Tibial nerve (tissue), 4 donors: ENCODE measurements at places on chromosomes 7 and 10. TPM values are rescaled to one million over a fixed set of nuclear protein-coding genes. Genes with fewer than 3 reads are reported as not detected.

The CLRN3 gene
- not detected for total RNA-seq

The ZNF117 gene
- 22.2 TPM for total RNA-seq

The OPN1SW gene
- total RNA-seq = not detected

DNA sequence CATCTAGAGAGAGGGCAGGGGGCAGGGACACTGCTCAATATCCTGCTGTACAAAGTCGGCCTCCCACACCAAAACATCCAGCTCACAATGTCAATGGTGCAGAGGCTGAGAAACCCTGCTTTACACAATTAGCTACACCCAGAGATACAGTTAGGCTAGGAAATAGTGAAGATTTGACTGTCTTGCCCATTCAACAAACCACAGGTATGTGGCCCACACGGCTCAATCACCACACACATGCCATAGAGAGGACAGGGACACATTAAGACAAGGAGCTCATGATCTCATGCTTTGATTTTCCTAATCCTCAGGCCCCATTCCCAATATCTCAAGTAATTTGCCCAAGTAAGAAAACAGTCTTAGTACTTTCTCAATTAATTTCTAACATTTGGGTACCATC, 110.4 kb downstream of the OSBPL3 start:
- H3K4me3 ChIP-seq = no peak overlapping the region
- DNase-seq = no peak
- no peaks in the 10 kb centered on the region for H3K4me1 ChIP-seq
- no peaks in the 10 kb centered on the region for H3K27me3 ChIP-seq
- no peak overlapping the region for H3K27ac ChIP-seq
- H3K36me3 ChIP-seq = no peaks in the 10 kb centered on the region

The HOXA3 gene
- 7.0 TPM for total RNA-seq

The ANKRD61 gene
- 0.63 TPM for total RNA-seq

GRCh38 chr7:135980012-135980551, 2.9 kb upstream of the MTPN start:
- no peak for DNase-seq
- H3K27me3 ChIP-seq = no peaks in the 10 kb centered on the region
- H3K36me3 ChIP-seq = no peaks in the 10 kb centered on the region

The GATA3 gene
- not detected for total RNA-seq

GRCh38 chr10:122245136-122245535, 26.0 kb upstream of the BTBD16 start:
- H3K27me3 ChIP-seq = no peaks in the 10 kb centered on the region
- DNase-seq = no peak
- no peak overlapping the region for H3K27ac ChIP-seq

- no peaks in the 10 kb centered on the region for H3K36me3 ChIP-seq
- no peaks in the 10 kb centered on the region for H3K27me3 ChIP-seq
- H3K27ac ChIP-seq = no peak overlapping the region
- no peaks in the 10 kb centered on the region for H3K4me1 ChIP-seq
- DNase-seq = no peak
Observed at GRCh38 chr10:69051303-69051702, 36.6 kb upstream of the SRGN start.

The AKR1D1 gene
- not detected for total RNA-seq

DNA sequence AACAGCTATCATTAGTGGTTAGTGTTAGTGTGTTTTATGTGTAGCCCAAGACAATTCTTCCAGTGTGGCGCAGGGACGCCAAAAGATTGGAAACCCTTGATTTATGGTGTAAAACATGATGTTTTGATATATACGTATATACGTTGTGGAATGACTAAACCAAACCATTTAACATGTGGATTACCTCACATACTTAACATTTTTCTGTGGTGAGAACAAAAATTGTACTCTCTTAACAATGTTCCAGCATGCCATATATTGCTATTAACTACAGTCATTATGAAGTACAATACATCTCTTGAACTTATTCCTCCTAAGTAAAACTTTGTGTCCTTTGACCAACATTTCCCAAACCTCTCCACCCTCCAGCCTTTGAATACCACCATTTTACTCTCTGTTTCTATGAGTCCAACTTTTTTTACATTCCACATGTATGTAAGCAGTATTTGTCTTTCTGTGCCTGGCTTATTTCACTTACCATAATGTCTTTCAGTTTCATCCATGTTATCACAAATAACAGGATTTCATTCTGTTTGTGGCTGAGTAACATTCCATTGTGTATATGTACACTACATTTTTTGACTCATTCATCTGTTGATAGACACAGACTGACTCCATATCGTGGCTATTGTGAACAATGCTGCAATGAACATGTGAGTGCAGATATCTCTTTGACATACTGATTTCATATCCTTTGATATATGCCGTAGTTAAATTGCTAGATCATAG, 42.2 kb upstream of the MAGI2 start:
- H3K4me3 ChIP-seq = no peak overlapping the region
- no peaks in the 10 kb centered on the region for H3K4me1 ChIP-seq
- no peaks in the 10 kb centered on the region for H3K27me3 ChIP-seq
- H3K36me3 ChIP-seq = no peaks in the 10 kb centered on the region

DNA sequence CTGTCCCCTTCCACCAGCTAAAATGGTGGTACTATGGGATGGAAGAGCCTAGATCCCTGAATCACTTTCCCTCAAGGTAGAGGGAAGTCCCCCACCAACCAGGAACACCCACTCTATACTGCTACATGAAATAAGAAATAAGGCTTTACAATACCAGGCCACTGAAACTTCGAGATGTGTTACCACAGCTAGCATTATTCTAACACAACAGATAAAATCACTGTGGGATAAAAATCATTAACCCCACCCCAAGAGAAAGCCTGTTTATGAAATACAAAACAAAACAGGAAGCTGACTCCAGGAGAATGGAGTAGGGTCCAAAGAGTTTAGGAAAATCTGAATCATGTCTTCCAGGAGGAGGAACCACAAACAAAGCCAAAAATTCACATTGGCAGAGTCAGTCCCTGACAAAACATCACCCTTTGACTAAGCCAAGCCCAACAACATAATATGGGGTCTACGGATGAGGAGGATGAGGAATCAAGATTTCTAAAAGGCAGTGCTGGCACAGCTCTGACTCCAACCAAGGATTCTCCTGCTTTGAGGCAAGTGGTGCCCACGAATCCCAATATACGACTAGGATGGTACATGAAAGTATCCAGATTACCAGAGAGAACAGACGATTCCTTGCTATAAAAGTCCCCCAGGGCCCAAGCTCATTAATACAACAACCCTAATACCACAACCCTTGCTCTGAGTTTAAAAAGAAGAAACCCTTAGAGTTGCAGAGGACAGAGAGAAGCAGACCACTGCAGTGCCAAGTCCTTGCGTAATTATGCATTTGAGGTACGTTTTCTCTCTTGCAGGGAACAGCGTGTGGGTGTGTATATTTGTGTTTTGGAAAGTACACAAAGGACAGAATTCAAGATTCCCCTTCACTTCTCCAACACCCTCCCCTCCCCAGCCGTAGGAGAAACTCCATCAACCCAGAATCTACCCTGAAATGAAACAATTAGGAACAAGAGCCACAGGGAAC, 23.7 kb downstream of the XPNPEP1 start:
- DNase-seq = peak; percentile 71
- H3K4me3 ChIP-seq = no peak overlapping the region
- peaks cover 35% of the 10 kb centered on the region for H3K4me1 ChIP-seq
- H3K27me3 ChIP-seq = no peaks in the 10 kb centered on the region
- H3K27ac ChIP-seq = peak overlapping the region; percentile 86

DNA sequence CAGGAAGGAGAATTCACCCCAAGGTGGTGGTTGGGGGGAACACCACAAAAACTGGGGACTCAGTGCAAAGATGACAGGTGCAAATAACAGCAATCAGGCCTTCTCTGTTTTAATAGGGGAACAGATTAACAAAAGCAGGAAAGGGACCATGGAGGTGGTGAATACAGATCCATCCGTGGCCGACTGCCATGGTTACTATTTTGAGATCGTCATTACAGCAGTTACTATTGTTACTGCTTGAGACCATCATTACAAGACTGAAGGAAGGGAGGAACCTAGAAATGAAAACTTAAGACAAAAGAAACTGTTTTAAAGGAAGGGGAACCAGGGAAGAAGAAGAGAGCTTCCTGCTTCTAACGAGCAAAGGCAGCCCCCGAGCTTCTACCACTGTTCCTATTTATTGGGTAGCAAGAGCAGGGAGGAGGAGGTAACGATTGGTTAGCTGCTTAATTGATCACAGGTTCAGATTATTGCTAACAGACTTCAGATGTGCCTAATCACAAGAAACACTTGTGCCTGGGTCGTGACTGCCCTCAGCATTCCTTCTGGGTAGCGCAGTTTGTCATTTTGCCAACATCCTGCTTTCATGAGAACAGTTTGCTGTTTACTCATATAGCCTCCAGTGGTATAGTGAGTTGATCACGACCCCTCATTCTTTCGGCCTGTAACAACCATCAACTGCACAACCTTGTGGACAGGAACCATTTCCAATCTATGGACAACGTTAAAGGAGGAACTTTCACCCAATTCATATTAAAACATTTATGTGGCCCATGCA, 216.3 kb downstream of the CHCHD3 start:
- H3K36me3 ChIP-seq = peaks cover 6% of the 10 kb centered on the region
- no peak overlapping the region for H3K27ac ChIP-seq
- no peaks in the 10 kb centered on the region for H3K4me1 ChIP-seq
- H3K4me3 ChIP-seq = no peak overlapping the region

The CDC14C gene
- not detected for total RNA-seq

- no peaks in the 10 kb centered on the region for H3K36me3 ChIP-seq
- H3K27me3 ChIP-seq = no peaks in the 10 kb centered on the region
Observed at GRCh38 chr7:9488555-9488954, 1055.1 kb downstream of the NXPH1 start.

DNA sequence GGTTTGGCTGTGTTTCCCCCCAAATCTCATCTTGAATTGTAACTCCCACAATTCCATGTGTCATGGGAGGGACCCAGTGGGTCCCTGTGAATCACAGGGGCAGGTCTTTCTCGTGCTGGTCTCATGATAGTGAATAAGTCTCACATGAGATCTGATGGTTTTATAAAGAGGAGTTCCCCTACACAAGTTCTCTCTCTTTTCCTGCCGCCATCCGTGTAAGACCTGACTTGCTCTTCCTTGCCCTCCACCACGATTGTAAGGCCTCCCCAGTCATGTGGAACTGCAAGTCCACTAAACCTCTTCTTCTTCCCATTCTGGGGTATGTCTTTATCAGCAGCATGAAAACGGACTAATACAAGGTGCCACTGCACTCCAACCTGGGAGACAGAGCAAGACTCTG, 329.2 kb downstream of the TNS3 start:
- DNase-seq = no peak
- no peaks in the 10 kb centered on the region for H3K36me3 ChIP-seq
- no peaks in the 10 kb centered on the region for H3K4me1 ChIP-seq
- no peak overlapping the region for H3K27ac ChIP-seq
- H3K4me3 ChIP-seq = no peak overlapping the region

- H3K27ac ChIP-seq = no peak overlapping the region
- H3K4me1 ChIP-seq = no peaks in the 10 kb centered on the region
- no peaks in the 10 kb centered on the region for H3K27me3 ChIP-seq
- no peak overlapping the region for H3K4me3 ChIP-seq
- DNase-seq = no peak
- H3K36me3 ChIP-seq = no peaks in the 10 kb centered on the region
Observed at GRCh38 chr10:123939591-123939990, 48.0 kb upstream of the CPXM2 start.

DNA sequence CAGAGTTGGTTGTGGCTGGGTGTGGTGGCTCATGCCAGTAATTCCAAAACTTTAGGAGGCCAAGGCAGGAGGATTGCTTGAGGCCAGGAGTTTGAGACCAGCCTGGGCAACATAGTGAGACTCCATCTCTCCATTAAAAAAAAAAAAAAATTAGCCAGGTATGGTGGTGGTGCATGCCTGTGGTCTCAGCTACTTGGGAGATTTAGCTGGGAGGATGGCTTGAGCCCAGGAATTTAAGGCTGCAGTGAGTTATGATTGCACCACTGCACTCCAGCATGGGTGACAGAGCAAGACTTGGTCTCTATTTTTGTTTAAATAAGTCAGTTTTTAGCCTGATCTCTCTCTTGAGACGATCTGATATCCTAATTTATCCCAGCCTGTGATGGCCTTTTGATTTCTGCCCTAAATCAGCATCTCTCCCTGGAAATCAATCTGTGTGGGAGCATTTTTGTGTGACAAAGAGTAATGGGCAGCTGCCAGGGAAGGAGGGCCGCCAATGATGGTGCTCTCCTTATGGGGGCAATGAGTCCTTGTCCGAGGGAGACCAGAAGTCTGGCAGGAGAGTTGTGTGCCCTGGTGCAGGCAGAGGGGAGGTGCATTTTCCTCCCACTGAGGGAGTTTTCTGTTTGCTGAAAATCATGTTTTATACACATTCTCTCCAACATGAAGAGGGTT, 111.0 kb downstream of the NRP1 start:
- no peaks in the 10 kb centered on the region for H3K4me1 ChIP-seq
- no peak overlapping the region for H3K27ac ChIP-seq
- H3K27me3 ChIP-seq = no peaks in the 10 kb centered on the region
- peaks cover 43% of the 10 kb centered on the region for H3K36me3 ChIP-seq
- no peak overlapping the region for H3K4me3 ChIP-seq

The ZP3 gene
- total RNA-seq = not detected
